ENCODE measurements at places on chromosomes 16 and 17.

- ATAC-seq, result no peak
Observed at GRCh38 chr17:81408049-81408448, 12.8 kb downstream of the BAHCC1 start.

GRCh38 chr17:58913971-58914769 is 158.5 kb downstream of the PPM1E start:
- ATAC-seq, result no peak

DNA sequence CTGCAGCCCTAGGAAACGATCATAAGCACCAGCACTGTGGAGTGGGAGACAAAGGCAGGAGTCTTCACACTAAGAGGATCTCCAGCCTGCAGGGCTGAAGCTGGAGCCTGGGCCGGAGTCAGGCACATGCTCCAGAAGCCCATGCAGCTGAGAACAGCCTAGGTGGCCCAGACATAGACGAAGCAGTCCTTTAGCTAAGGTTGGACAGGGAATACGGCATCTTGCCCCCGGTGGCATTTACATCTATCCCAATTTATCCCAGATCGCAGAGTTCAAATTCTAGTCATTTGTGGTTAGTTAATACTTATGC is 13.9 kb downstream of the TSPOAP1 start:
- no peak for ATAC-seq

DNA sequence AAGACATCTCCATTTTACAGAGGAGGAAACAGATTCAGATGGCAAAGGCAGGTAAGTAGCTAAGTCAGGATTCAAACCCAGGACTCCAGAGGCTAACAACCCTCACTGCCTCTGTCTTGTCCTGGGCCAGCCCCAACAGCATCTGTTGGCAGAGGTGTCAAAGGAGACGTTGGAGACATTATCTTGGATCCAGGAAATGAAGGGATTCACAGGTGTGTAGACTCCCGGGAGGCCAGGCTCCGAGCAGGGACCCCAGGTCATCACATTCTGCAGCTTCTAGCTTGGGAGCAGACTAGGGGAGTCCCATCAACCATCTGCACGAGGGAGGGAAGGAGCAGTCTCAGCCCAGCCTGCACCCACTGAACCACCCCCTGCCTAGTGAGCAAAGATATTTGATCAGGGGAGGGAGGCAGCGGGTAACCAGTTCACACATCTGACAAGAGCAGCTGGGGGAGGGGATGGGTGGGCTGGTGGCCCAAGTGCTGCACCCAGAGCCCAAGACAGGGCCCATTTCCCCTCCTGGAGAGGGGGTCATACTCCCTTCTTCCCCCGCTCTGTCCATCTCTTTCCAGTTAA is 1.0 kb upstream of the B9D1 start:
- no peak for ATAC-seq

GRCh38 chr16:74635303-74635702 is 28.4 kb upstream of the GLG1 start:
- ATAC-seq, result no peak

- ATAC-seq, result no peak
Observed at GRCh38 chr17:21282231-21282630, 2.3 kb upstream of the MAP2K3 start.

- ATAC-seq, result no peak
Observed at GRCh38 chr17:33684735-33685134, 391.6 kb upstream of the ASIC2 start.
